ENCODE measurements at places on chromosomes 7 and 10. TPM values are rescaled to one million over a fixed set of nuclear protein-coding genes. Genes with fewer than 3 reads are reported as not detected.

GRCh38 chr7:157519246-157519645 is 182.4 kb downstream of the DNAJB6 start:
- DNase-seq: no peak

DNA sequence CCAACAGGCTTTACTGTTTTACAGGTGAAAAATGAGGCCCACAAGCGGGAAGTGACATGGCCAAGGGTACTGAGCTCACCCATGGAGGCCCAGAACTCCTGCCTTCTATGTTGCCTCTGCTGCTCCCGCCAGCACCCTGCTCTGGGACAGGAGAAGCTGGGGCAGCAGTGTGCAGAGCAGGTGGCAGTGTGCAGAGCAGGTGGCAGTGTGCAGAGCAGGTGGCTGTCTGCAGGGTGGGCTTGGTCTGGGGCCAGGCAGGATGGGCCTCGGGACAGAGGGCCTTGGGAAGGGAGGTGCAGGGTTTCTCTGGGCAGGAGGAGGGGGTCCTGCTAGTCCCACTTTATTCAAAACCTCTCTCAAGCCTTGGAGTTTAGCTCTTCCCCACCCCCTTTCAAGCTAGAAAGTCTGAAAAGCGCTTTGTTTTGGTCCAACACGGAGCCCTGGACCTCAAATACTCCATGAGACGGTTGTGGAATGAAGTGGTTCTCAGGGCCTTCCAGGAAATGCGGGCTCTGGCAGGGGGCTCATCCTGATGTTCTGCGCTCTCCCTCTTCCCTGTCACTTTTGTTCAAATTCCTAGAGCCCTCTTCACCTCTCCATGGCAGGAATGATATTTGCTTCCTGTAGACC is 26.8 kb downstream of the TSPAN15 start:
- DNase-seq: no peak

DNA sequence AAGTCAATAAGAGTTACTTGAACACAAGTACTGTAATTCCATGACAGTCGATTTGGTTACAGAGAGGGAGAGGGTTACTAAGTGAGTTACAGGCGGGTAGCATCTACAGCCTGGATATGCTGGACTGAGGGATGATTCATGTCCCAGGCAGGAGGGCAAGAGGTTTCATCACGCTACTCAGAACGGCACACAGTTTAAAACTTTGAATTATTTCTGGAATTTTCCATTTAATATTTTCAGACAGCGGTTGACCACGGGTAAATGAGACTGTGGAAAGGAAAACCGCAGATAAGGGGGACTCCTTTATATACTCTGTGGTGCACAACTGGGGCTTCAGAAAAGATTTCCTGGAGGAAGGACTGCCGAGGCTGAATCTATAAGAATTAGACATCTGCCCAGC is 25.7 kb upstream of the LRRC4 start:
- DNase-seq: no peak

- DNase-seq: no peak
These were observed 98.5 kb upstream of the INSIG1 start for GRCh38 chr7:155198901-155199845.

- no peak for DNase-seq
These were observed 341.5 kb upstream of the NPVF start for GRCh38 chr7:25569765-25570164.

GRCh38 chr10:45063591-45064231 is 63.0 kb downstream of the ZNF22 start:
- DNase-seq: no peak

GRCh38 chr7:151440799-151441445 is 981 bp upstream of the CRYGN start:
- no peak for DNase-seq

DNA sequence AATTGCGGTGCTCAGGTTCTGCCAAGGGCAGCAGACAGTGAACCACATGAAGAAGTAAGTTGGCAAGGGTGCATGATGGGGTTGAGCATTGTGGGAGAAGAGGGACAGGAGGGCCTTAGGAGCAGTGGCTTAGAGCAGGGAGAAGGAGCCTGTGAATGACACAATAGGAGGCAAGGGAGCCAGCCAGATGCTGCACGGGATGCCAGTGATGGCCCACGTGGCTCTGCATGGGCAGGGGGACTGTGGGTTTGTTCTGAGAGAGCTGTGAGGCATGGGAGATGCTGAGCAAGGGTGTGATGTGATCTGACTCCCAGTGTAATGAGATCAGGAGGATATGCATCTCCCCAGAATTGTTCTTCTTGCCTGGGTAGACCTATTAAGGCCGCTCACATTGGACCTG is 60.9 kb downstream of the C10orf90 start:
- DNase-seq: no peak

- DNase-seq: no peak
These were observed 69.2 kb downstream of the CNTNAP2 start for GRCh38 chr7:146185844-146186243.

- DNase-seq: peak; percentile 47
These were observed 11.0 kb downstream of the RASGEF1A start for GRCh38 chr10:43255634-43256431.

- DNase-seq: no peak
These were observed 75.2 kb downstream of the TRIL start for GRCh38 chr7:28882869-28883470.

The ALKBH4 gene
- 25.5 TPM for total RNA-seq

The CCDC172 gene
- not detected for total RNA-seq

The PPP1R3C gene
- total RNA-seq: 0.51 TPM

The OR2A42 gene
- not detected for total RNA-seq

The GRM3 gene
- total RNA-seq: not detected

The HMX3 gene
- total RNA-seq: not detected

The HGF gene
- total RNA-seq: 3.4 TPM

Data from dermis blood vessel endothelial cell (primary cell).